ENCODE measurements at places on chromosomes 12 and 14.

GRCh38 chr14:103628684-103629502, at the start of gene KLC1:
TSS of gene KLC1 (plus strand) at chr14:103629211. CDS start at chr14:103654565, 25,354 bp downstream.
- DNase-seq, result peak; percentile 87

DNA sequence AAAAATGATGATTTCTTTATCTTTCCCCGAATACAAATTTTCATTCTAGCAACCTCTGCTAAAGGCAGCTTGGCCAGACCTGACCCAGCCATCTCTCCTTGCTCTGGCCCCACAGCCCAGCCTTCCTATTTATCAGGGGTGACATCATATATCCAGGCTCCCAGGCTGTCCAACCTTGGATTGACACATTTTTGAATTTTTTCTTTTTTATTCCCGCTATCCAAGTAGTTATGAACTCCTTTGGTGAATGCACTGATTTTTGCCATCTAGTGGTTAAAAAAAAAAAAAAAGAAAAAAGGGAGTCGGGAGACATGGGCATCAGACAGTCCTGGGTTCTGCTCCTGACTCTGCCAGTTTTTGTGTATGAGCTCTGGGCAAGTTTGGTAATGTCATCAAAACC, 120.5 kb downstream of the PTPN11 start:
- DNase-seq, result no peak

- DNase-seq, result no peak
Measured at GRCh38 chr12:13504074-13504473, 307.5 kb downstream of the EMP1 start.

GRCh38 chr14:45089813-45090212, 5.9 kb downstream of the PRPF39 start:
- no peak for DNase-seq

DNA sequence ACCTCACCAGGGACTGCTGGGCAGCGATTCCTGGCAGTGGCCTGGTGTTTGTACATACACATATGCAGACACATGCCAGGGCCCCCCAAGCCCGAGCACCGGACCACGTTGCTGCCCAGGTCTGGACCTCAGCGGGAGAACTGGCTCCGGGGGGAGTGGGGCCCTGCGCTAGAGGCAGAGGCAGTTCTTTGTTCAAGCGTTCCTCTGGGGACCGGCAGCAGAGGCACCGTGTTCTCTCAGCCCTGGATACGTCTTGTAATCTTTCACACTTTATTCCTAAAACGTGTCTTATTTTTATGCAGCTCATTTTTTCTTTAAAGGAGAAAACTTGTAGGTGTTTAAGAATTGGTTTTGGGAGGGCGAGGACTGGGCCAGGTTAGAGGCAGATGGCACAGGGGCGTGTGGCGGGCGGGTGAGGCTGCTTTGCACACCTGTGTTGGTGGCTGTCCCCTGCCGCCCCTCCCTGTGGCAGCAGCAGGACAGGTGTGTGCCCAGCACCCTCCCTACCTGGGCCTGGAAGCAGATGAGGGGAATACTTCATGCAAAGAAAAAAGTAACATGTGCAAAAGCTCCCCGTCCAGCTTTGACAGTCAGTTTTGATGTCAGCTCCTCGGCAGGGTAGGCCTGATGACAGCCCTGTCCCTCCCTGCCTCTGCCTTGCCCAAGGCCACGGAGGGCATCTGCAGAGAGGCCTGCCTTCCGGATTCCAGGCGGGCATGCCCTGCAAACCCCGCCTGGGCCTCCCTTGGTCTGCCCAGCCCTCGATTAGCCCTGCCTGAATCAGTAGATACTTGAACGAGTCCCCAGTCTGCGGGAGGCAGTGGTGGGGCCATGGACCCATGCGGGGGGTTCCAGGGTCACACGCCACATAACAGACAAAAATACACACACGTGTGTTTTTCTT, 7.0 kb upstream of the PUS1 start:
- DNase-seq, result no peak

GRCh38 chr14:87161502-87161901, 831.5 kb downstream of the GALC start:
- DNase-seq, result no peak

GRCh38 chr12:93536111-93536765, 36.2 kb upstream of the SOCS2 start:
- DNase-seq, result no peak

- no peak for DNase-seq
Measured at GRCh38 chr14:53982546-53982945, 25.9 kb upstream of the BMP4 start.

Data from posterior cingulate gyrus (tissue), 11 donors.